ENCODE measurements at places on chromosomes 1 and 21. TPM values are rescaled to one million over a fixed set of nuclear protein-coding genes. Genes with fewer than 3 reads are reported as not detected.

- DNase-seq, result no peak
Observed at GRCh38 chr1:42364089-42364488, 16.5 kb upstream of the RIMKLA start.

DNA sequence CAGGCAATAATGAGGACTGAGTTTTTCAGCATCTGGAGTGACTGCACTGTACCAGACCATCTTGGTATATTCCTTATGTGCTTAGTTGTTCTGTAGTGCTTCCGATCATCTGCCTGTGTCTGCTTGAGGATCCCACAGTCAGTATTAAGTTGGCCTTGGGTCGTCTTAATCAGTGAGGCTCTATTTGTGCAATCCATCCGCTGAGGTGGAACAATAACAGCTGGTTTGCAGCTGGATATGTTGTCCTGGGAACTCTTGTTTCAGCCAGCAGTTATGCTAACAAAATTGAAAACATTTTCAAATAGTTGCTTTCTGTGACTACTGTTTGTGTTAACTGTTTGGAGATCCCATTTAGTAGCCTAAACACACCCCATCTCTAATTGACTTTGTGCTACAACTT lies 73.7 kb downstream of the LAMC1 start:
- no peak for DNase-seq

- DNase-seq, result no peak
Observed at GRCh38 chr1:82646336-82646735, 845.6 kb downstream of the ADGRL2 start.

The HPDL gene
- total RNA-seq, result 42.4 TPM

DNA sequence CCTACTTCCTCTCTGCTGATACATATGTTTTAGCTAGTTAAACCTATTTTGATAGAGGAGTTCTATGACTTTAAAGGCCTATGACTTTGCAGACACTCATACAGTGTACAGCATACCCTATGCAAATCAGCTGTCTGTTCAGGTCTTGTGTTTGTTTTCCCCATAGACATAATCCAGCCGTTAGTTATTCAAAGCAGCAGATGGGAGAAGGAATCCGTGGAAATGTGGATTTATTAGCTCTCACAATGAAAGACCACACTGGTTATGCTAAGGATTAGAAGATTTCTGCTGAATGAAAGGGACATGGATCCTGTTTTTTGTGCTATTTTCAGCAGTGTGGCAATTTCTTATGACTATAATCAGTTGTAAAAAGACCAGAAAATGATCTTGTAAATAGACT lies 59.8 kb downstream of the MAST2 start:
- no peak for DNase-seq

DNA sequence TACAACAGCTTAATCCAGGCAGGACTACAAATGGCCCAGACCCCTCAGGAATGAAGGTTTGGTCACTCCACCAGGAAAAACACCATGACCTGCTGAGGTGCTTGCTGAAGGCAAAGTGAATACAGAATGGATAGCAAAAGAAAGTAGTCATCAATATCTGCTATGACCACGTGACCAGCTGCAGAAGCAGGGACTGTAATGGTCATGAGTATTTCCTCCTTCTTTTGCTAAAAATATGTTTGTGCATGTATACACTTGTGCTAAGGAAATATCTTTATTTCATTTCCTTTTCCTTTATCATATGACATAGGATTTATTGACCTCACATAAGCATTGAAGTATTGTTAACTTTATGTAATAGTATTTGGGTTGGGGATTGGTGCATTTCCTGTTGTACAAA lies 26.4 kb upstream of the GOLT1A start:
- no peak for DNase-seq

- DNase-seq, result no peak
Observed at GRCh38 chr1:3710251-3710650, 42.0 kb upstream of the CCDC27 start.

- DNase-seq, result peak; percentile 77
Observed at GRCh38 chr1:27365372-27366112, 1.2 kb downstream of the MAP3K6 start.

GRCh38 chr1:93740601-93741031 lies 59.0 kb upstream of the BCAR3 start:
- no peak for DNase-seq

The TGFB2 gene
- total RNA-seq, result not detected

GRCh38 chr1:205939690-205940330 lies 3.4 kb downstream of the SLC26A9 start:
- DNase-seq, result no peak

DNA sequence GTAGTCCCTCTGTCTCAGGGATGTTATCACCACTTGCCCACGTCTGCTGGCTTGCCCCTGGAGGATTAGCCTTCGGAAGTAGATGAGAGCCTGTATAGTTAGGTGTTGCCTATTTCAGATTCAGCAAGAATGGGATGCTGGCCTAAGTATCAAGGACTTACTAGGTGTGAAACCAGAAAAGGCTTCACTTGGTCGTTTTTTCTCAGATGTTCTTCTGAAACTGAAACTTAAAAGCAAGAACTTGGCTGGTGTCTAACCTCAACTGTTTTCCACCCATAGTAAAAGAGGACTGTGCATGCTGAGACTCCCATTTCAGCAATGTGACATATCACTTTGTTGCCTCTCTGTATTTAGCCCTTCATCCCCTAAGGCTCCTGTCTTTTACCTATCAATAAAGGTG lies 67.0 kb upstream of the LRRC53 start:
- no peak for DNase-seq

GRCh38 chr1:79914896-79915295 lies 908.4 kb upstream of the ADGRL4 start:
- no peak for DNase-seq

DNA sequence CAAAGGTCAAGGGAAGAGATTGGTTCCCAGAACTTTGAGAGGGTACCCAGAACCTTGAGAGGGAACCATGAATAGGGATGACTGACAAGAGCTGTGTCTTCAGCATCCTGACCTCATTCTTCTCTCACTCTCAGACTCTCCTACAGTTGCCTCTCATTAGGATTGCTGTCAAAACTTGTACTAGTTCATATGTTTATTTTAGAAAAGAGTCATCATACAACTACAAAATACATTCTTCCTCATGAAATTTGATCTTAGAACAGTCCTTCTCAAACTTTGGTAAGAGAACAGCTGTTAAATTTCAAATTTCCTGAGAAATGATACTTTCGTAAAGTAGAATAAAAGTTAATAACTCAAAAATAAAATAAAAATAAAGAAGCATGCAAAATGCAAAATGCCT lies 161.4 kb upstream of the ZRANB2 start:
- DNase-seq, result no peak

GRCh38 chr21:42614811-42615351 lies 38.5 kb upstream of the PDE9A start:
- peak; percentile 70 for DNase-seq

DNA sequence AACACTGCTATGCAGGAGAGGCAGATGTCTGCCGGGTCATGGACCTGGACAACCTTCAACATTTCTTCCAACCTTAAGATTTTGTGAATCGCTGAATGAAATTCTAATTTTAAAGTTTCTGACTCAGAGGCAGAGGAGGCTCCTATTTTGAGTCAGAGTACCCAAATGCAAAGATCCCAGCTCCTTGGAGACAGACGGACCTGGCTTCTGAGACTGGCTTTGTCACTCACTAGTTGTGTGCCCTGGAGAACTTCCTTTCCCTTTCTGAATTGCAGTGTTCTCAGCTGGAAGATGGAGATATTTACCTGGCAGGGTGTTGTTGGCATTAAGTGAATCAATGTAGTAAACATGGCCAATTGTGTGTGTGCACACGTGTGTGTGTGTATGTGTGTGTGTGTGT lies 51.9 kb downstream of the IER5 start:
- no peak for DNase-seq

GRCh38 chr1:9721606-9722377 lies 70.3 kb downstream of the PIK3CD start:
- peak; percentile 76 for DNase-seq

The TNFRSF8 gene
- total RNA-seq, result 1.5 TPM

DNA sequence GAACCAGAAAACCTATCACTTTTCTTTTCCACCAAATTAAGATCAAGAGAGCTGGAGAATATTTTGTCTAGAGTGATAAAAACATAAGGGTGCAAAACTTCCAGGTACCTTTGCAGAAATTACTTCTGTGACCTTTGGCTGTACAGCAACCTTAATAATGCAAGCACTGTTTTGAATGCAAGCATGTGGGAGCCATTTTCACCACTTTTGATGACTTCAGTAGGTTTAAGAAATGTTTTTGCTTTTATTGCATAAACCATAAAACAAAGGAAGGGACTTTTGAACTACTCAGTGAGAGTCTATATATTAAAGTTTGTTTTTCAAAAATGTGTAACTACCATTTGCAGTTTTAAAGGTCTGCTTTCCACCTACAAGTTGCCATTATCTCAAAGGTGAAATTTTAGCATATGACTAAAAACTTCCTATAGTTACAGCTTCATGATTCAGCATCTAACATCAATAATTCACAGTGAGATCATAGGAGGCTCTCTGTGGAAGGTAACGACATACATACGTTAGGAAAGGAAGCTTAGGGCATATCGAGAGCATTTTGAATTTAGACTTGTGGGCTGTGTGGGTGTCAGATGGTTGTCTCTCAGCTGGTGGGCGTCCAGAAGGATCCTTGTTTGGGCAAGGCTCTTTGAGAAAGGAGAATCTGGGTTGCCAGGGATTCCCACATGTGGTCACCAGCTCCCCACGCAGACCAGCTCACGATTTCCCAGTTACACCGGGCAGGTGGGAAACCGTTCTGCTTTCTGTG lies 1.1 kb upstream of the GADD45A start:
- DNase-seq, result no peak

- no peak for DNase-seq
Observed at GRCh38 chr1:231311720-231312431, 25.8 kb downstream of the EXOC8 start.

GRCh38 chr1:176241385-176242015 lies 34.4 kb upstream of the COP1 start:
- no peak for DNase-seq

The GUCA2B gene
- not detected for total RNA-seq

DNA sequence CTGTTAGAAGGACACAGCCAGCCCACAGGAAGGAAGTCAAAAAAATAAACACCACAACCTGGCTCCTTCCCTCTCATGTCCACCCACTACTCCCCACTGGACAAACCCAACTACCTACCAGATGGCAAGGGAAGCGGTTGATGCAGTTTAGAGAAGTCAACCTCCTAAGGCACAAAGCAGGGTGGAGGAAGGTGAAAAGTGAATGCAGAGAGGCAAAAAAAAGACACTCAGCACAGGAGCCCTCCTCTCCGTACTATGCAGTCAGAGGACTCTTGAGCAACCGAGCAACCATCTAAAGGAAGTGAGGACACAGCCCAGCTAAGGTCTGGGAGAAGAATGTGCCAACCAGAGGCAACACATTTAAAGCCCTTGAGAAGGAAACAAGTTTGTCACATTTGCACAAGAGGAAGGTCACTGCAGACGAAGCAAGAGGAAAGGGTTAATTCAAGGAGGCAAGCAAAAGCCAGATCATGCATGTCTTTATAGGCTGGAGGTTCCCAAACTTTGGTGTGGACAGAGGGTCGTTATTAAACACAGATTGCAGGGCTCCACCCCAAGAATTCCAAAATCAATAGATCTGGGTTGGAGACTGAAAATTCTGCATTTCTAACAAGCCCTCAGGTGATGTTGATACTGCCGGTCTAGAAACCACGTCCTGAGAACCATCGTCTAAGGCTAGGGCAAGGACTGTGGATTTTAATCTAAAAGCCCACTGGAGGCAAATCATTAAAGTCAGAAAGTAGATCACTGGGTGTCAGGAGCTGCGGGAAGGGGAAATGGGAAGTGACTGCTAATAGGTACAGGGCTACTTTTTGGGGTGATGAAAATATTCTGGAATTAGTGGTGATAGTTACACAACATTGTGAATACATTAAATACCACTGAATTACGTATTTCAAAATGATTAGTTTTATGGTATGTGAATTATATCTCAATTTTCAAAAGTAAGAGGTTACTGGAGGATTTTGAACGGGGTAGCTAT lies 19.7 kb downstream of the TP53BP2 start:
- DNase-seq, result no peak

- no peak for DNase-seq
Observed at GRCh38 chr1:219081943-219082925, 91.4 kb upstream of the LYPLAL1 start.

The LRRC71 gene
- total RNA-seq, result not detected

- DNase-seq, result no peak
Observed at GRCh38 chr1:98256700-98257099, 335.9 kb upstream of the DPYD start.

The FYB2 gene
- total RNA-seq, result not detected

GRCh38 chr1:111141245-111142220 lies 1.5 kb downstream of the CEPT1 start:
- no peak for DNase-seq

The RPE65 gene
- not detected for total RNA-seq

The MFN2 gene
- 97.1 TPM for total RNA-seq

GRCh38 chr1:38064197-38064903 lies 17.8 kb upstream of the POU3F1 start:
- DNase-seq, result no peak

- DNase-seq, result no peak
Observed at GRCh38 chr1:230187290-230187689, 120.3 kb downstream of the GALNT2 start.

DNA sequence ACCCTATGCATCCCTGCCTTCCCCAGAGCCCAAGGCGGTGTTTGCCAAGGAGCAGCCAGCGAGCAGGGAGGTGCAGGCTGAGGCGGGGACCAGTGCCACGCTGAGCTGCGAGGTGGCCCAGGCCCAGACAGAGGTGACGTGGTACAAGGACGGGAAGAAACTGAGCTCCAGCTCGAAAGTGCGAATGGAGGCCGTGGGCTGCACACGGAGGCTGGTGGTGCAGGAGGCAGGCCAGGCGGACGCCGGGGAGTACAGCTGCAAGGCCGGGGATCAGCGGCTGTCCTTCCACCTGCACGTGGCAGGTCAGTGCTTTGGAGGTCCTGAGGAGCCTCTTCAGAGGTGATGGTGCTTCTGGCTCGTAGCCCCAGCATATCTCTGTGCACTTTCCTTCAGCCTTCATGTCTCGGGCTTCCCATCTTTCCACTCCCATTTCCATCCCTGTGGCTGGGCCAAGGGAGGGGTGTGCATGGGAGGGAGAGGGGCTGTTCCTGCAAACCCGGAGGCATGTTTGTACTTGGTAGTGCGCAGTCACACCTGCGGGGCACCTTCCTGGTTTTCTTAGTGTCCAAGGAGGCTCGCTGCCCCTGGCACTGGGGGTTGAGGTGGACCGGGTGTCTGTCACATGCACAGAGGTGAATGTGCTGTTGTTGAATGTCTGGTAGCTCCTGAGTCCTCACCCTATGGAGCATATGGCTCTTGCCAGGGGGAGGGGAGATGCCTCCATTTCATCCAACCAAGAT lies 56.4 kb downstream of the OBSCN start:
- no peak for DNase-seq

The NTRK1 gene
- 3.0 TPM for total RNA-seq

The PM20D1 gene
- 0.38 TPM for total RNA-seq
